Metanephros (tissue), 2 donors: ENCODE measurements at places on chromosomes 7 and 10. TPM values are rescaled to one million over a fixed set of nuclear protein-coding genes. Genes with fewer than 3 reads are reported as not detected.

SVOPL gene
- 1.7 TPM for total RNA-seq

MMRN2 gene
- total RNA-seq, result 40.6 TPM

CAV1 gene
- total RNA-seq, result 78.1 TPM

GFRA1 gene
- total RNA-seq, result 43.8 TPM

CYP2E1 gene
- total RNA-seq, result 1.4 TPM

WNT16 gene
- 0.58 TPM for total RNA-seq

TNS3 gene
- total RNA-seq, result 127 TPM

GPR15LG gene
- 0.64 TPM for total RNA-seq

UBE2D4 gene
- total RNA-seq, result 12.4 TPM

CCL24 gene
- 1.7 TPM for total RNA-seq

ZNF853 gene
- total RNA-seq, result 16.8 TPM

WASHC2A gene
- 36.7 TPM for total RNA-seq

ARHGEF35 gene
- total RNA-seq, result 7.7 TPM

MRC1 gene
- total RNA-seq, result 16.8 TPM

ZNF804B gene
- total RNA-seq, result 0.23 TPM

FRAT1 gene
- total RNA-seq, result 4.3 TPM

ACBD7 gene
- total RNA-seq, result 5.1 TPM
